NCI-H526 treated with DMSO at 0.1 percent for 48 hours (cell line): ENCODE measurements at places on chromosomes 7 and 10.

DNA sequence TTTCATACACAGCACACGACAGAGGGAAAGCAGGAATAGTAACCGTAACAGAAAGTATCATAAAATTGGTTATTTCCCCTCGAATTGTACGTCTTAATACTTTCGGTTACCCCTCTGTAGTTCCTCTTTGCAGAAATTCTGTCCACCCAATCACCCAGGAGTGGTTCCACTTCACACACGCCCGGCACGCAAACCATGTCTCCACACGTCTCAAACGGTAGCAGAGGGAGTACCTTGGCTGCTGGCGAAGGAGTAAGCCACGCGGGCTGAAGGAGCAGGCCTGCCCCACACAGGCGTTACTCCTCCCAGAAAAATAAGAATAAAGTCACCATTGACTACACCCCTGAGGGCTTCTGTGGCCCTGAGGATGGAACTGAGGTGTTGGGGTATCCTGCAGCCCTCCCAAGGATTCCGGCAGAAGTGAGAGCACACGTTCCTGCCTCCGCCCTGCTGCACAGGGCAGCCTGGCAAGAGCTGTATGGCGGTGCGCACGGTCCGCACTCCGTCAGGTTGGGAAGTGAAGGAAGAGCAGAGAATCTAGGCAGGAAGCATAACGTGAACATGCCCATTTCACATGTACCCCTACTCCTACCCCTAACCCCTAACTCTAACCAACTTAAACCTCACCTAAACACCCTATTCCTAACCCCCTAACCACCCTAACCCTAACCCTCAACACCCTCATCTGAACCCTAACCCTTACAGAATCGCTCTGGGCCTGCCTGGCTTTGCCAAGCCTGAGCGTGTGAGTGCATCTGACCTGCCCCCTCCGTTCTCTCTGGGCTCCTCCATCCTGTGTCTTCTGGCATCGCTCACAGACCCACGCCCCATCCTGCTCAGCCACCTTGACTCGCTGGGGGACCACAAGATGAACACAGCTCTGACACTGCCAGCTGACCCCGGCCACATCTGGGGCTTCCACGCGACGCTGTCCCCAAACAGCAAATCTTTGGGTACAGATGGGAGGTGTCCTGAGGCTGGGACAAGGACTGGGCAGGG, 18.2 kb downstream of the GPR146 start:
- no peak for DNase-seq

GRCh38 chr7:152046531-152046930, 21.1 kb downstream of the GALNT11 start:
- no peak for DNase-seq

DNA sequence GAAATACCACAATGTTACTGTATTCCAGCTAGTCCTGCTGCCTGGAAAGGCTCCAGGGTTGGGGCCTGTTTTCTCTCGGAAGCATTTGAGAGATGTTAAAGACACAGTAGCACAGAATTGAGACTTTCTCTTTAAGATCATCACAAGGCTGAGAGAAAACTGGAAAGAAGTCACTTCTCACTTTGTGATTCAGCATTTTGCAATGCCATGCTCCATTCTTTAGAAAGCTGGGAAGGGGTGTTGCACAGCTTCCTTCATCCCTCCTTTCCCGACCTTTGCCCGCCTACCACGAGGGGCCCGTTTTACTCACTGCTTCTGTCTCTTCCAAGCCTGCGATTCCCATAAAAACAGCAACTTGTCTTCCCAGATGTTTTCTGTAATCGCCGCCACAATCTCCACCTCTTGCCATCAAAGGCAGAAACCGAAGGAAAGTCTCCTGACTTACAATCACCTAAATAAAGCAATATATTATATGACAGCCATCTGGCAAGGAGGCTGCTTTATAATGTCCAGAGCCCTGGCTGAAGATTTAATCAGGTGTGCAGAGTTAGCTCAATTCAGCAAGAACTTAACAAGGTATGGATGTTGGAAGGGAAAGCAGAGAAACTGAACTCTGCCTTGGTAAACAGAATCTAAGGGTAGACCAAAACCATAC, 18.9 kb downstream of the NOD1 start:
- no peak for DNase-seq

DNA sequence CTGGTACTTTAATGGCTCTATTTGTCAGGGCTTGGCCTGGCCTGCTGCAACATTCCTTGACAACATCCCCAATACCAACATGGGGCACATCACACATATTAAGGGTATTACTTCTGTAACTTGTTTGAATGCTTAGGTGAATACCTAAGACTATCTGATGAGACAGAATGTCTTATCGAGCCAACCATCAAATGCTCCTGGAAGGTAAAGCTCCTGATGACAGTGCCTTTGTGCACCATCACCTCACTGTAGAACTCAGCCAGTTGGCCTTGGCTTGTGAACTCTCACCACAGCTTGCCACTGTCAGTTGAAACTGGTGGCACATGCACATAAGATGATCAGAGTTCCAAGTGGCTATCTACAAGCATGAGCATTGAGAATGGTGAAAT, 3.7 kb upstream of the MYO1G start:
- no peak for DNase-seq

GRCh38 chr7:11274074-11274473, 300.4 kb downstream of the PHF14 start:
- DNase-seq = no peak

- DNase-seq = no peak
These were observed 1160.8 kb downstream of the REEP3 start for GRCh38 chr10:64682043-64682442.

DNA sequence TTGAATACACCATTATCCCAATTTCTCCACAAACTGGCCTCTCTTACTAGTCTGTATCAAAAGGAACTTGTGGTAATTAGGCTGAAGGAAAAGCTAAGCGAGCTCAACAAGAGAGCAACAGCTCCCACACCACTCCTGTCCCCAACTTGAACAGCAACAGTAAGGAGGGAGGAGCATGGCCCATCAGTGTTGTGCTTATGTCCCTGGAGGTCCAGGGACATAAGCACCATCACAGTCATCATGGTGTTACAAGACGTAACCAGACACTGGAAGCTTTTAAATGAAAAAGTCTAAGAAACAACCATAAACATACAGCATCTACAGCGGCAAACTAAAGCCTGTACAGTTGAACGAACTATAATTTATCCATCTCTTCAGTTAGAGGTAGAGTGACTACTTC, 989 bp downstream of the ERLIN1 start:
- DNase-seq = no peak

- no peak for DNase-seq
These were observed 56.8 kb downstream of the ZRANB1 start for GRCh38 chr10:124998624-124999291.

GRCh38 chr7:154541606-154542005, 461.3 kb downstream of the PAXIP1 start:
- no peak for DNase-seq

- DNase-seq = no peak
These were observed 54.1 kb downstream of the SRI start for GRCh38 chr7:88165697-88166096.

DNA sequence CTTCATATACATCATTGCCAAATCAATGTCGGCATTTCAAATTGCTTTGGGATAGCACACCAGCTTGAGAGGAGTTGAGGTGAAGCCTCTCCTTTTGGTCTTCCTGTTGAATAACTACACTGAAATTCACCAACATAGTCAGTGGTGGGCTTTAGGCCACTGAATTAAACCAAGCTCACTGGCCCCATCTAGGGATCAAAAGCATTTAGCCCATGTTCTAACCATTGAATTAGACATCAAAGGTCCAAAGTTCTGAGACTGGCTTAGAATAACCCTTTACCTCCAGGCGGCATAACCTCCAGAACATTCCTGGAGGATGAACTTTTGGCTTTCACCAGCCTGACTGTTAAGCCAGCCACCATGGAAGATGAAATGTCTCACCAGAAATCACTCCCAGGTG, 54.6 kb downstream of the BPGM start:
- peak; percentile 8 for DNase-seq

- DNase-seq = no peak
These were observed 101.8 kb downstream of the MKI67 start for GRCh38 chr10:128024426-128024825.

GRCh38 chr10:103859161-103860086, 4.0 kb upstream of the SH3PXD2A start:
- DNase-seq = peak; percentile 37

DNA sequence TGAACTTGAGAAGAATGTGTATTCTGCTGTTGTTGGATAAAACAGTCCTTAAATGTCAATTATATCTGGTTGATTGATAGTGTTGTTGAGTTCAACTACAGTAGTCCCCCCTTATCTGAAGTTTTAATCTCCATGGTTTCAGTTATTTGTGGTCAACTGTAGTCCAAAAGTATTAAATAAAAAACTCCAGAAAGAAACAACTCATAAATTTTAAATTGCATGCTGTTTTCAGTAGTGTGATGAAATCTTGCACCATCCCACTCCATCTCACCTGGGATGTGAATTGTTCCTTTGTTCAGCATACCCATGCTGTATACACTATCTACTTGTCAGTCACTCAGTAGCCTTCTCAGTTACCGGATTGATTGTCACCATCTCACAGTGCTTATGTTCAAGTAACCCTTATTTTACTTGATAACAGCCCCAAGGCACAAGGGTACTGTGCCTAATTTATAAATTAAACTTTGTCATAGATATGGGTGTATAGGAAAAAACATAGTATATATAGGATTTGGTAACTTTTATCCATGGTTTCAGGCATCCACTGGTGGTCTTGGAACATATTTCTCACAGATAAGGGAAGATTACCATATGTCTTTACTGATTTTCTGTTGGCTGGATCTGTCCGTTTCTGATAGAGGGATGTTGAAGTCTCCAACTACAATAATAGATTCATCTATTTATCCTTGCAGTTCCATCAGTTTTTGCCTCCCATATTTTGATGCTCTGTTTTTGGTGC, 57.1 kb downstream of the AOAH start:
- DNase-seq = no peak

GRCh38 chr7:123571684-123572083, 14.1 kb upstream of the NDUFA5 start:
- DNase-seq = no peak

- DNase-seq = no peak
These were observed 54.7 kb upstream of the MRLN start for GRCh38 chr10:59807629-59808620.

- DNase-seq = no peak
These were observed 52.5 kb downstream of the ADRA2A start for GRCh38 chr10:111129363-111129762.

DNA sequence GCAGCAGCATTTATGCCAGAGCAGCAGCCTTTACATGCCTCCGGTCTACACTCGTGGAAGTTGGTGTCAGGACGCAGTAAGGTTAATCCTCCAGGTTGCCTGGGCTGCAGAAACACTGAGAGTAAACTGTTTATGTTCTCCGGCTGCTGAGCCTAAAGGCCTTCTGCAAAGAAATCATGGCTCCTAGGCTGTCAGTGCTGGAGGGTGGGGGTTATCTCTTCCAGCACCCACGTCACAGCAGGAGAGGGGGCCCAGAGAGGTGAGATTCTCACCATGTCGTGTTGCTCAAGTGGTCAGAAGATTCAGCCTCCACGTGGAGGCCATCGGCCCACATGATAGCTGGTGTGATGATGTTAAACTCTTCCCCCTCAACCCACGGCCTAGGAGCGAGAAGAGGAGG, 41.2 kb downstream of the COL13A1 start:
- no peak for DNase-seq

GRCh38 chr7:139887992-139888481, 59.0 kb downstream of the TBXAS1 start:
- DNase-seq = no peak

DNA sequence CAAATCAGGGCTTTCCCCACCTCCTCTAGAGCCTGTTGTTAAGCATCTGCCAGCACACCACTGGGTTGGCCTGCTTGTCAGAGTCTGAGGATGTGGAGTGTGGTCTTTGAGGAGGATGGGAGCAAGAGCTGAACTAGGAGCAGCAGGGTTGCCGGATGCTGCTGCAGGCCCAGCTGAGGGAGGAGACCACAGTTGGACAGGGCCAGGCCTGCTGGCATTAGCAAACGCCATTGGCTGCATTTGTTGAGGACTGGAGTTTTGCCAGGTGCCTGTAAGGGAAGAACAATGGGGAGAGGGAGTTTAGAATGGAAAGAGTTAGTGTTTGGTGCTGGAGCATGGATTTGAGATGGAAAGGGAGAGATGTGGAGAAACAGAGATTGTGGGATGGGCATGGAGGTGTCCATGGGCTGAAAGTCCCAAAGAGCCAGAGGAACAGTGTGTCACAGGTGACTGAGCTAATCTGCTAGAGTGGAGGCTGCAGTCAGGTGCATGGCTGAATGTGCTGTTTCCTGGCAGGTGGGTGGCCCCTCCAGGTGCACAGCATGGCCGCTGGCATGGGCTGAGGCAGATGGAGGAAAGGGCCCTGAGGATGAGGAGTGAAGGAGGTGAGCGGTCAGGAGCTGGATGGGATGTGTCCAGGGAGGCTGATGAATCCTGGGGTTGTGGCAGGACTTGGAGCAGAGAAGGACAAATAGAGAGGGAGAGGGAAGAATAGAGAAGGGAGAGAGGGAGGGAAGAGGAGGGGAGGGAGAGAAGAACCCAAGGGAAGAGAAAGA, 40.7 kb downstream of the LEP start:
- no peak for DNase-seq

DNA sequence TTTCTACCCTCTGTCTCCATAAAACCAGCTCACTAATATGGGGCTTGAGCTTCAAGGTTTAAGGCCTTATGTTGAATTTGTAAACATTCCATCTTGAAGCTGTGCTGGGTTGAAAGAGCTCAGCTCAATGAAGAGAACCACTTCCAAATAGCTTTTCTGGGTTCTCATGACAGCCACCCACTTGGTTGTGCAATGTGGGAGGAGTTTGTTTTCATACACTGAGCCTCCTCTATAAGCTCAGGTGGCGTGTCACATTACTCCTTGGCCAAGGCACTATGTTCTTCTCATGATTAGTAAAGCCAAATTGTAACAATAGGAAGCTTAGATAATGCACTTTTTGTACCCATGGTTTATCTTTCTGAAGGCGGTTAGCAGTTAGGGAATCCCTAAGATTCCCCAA, 265.6 kb downstream of the PTEN start:
- DNase-seq = no peak
